ENCODE measurements at places on chromosomes 13 and 19. TPM values are rescaled to one million over a fixed set of nuclear protein-coding genes. Genes with fewer than 3 reads are reported as not detected.

DNA sequence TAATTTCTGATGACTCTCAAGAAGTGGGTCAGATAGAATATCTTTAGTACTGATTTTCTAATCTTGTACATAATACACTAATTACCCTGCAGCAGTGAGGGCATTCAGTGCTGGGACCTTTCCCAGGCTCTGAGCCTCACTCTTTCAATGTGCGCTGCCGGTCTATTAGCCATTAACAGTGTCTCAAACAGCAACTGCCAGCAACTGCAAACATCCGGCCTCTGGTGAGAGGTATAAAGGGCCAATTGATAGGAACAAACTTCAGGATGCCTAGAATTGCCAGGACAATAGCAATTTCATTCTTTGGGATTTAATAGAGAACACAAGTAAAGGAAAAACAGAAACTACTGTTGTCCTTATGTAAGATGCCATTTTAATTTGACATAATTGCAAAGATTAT is 604.4 kb upstream of the SPRY2 start:
- DNase-seq, result no peak

IGSF23 gene
- polyA plus RNA-seq, result not detected

GRCh38 chr13:51944428-51944827 is 66.8 kb downstream of the ATP7B start:
- no peak for DNase-seq

DNA sequence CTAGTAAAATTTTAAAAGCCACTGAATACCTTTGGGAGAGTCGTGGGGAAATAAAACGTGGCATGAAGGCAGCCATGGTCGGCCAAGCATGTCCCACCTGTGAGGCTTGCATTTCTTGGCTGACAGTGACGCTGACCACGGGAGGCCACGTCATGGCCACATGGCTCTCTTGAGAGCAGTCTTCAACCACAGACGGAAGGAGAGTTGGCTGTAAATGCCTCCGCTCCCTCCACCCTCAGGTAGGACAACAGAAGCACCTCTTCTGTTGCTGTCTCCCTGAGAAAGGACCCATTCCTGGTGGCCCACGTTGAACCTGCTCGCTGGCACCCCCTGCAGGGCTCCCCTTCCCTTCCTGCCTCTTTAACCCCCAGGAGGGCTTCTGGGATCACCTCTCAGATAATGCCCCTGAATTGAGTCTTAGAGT is 10.6 kb upstream of the LRRC25 start:
- DNase-seq, result no peak

DNA sequence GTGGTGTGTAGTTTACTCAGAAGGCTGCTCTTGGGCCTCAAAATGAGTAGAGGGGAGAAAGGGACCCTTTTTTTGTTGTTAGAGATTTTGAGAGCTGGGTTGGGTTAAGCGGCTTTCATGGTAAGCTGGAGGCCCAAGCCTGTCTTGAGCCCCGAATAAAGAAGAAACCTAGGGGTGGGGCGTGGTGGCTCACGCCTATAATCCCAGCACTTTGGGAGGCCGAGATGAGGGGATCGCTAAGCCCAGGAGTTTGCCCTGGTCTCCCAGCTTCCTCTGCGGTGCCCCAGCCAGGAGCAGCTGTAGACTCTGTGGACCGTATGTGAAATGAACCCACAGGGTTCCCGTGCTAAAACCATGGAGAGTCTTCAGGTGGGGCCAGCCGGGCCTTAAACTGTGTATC is 56.1 kb downstream of the KDM4B start:
- DNase-seq, result no peak

- no peak for DNase-seq
Measured at GRCh38 chr19:1483979-1484428, 5.0 kb upstream of the C19orf25 start.

SUCLA2 gene
- 23.5 TPM for polyA plus RNA-seq

All from H1 (cell line).